ENCODE measurements at places on chromosomes 4 and X. TPM values are rescaled to one million over a fixed set of nuclear protein-coding genes. Genes with fewer than 3 reads are reported as not detected.

Gene PNMA6F
- not detected for total RNA-seq

Gene G3BP2
- total RNA-seq: 111 TPM

- no peak overlapping the region for H3K27ac ChIP-seq
- no peak overlapping the region for H3K4me3 ChIP-seq
- no peak for DNase-seq
- H3K36me3 ChIP-seq: peaks cover 2% of the 10 kb centered on the region
These were observed 44.3 kb downstream of the NELFA start for GRCh38 chr4:1964443-1964842.

GRCh38 chr4:42683393-42683792 lies 26.5 kb upstream of the ATP8A1 start:
- H3K36me3 ChIP-seq: no peaks in the 10 kb centered on the region
- DNase-seq: no peak
- H3K27me3 ChIP-seq: no peaks in the 10 kb centered on the region
- H3K4me1 ChIP-seq: no peaks in the 10 kb centered on the region

GRCh38 chr4:81538716-81539427 lies 67.2 kb upstream of the RASGEF1B start:
- no peak overlapping the region for H3K27ac ChIP-seq
- H3K27me3 ChIP-seq: no peaks in the 10 kb centered on the region
- no peaks in the 10 kb centered on the region for H3K4me1 ChIP-seq
- no peaks in the 10 kb centered on the region for H3K36me3 ChIP-seq

Gene S100G
- total RNA-seq: not detected

DNA sequence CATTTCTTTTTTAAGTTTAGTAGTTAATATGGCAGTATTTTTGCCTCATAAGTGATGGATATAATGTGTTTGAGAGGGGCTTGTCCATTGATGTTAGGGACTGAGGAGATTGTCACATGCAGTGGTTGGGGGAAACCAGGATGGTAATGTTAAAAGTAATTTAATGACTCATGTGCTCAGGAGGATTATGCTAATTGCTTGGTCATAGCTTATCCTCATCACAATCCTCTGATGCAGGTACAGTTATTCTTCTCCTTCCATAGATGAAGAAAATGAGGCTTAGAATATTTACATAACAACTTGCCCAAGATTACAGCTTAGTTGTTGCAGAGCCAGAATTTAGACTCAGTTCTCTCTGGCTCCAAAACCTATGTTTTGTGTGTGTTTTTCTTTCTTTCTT lies 94.4 kb upstream of the SCML1 start:
- H3K36me3 ChIP-seq: no peaks in the 10 kb centered on the region
- no peak overlapping the region for H3K27ac ChIP-seq
- no peak overlapping the region for H3K4me3 ChIP-seq
- H3K27me3 ChIP-seq: no peaks in the 10 kb centered on the region
- H3K4me1 ChIP-seq: no peaks in the 10 kb centered on the region

- DNase-seq: no peak
- no peaks in the 10 kb centered on the region for H3K4me1 ChIP-seq
- no peaks in the 10 kb centered on the region for H3K27me3 ChIP-seq
- H3K4me3 ChIP-seq: no peak overlapping the region
These were observed 41.9 kb downstream of the HELQ start for GRCh38 chr4:83413676-83414075.

GRCh38 chrX:46965125-46965758 lies 53.0 kb downstream of the JADE3 start:
- H3K27me3 ChIP-seq: peaks cover 3% of the 10 kb centered on the region
- no peak overlapping the region for H3K4me3 ChIP-seq
- peaks cover 4% of the 10 kb centered on the region for H3K4me1 ChIP-seq
- DNase-seq: no peak

Gene ENPP6
- 0.91 TPM for total RNA-seq

Gene MGST2
- 62.8 TPM for total RNA-seq

GRCh38 chr4:1714303-1715001 lies 2.3 kb upstream of the SLBP start:
- no peaks in the 10 kb centered on the region for H3K4me1 ChIP-seq
- H3K4me3 ChIP-seq: no peak overlapping the region
- no peaks in the 10 kb centered on the region for H3K36me3 ChIP-seq

GRCh38 chrX:73987166-73987565 lies 316.8 kb upstream of the ZCCHC13 start:
- H3K27ac ChIP-seq: no peak overlapping the region
- DNase-seq: no peak
- H3K36me3 ChIP-seq: no peaks in the 10 kb centered on the region
- H3K4me1 ChIP-seq: no peaks in the 10 kb centered on the region
- H3K27me3 ChIP-seq: no peaks in the 10 kb centered on the region
- H3K4me3 ChIP-seq: no peak overlapping the region

- no peaks in the 10 kb centered on the region for H3K4me1 ChIP-seq
- H3K27ac ChIP-seq: peak overlapping the region; percentile 68
- no peaks in the 10 kb centered on the region for H3K27me3 ChIP-seq
- no peak overlapping the region for H3K4me3 ChIP-seq
- no peaks in the 10 kb centered on the region for H3K36me3 ChIP-seq
- DNase-seq: peak; percentile 18
These were observed 30.7 kb downstream of the MSN start for GRCh38 chrX:65697915-65698796.

DNA sequence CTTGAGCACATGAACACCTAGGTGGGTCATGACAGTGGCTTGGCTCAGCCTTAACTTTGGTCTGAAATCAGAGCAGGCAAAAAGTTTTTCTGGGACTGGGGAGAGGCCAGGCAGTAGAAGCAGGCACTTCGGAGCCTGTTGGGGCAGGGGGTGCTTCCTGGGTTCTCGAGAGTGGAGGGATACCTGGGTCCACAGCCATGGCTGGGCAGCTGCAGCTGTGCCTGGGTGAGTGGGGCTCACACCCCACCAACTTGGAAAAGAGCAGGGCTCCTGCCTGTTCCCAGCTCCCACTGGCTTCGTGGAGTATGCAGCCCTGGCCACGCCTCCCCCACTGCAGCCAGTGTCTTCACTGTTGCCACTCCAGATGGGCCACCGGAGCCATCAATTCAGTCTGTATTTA lies 56.4 kb upstream of the NUDT6 start:
- H3K4me1 ChIP-seq: no peaks in the 10 kb centered on the region
- no peak overlapping the region for H3K4me3 ChIP-seq
- no peak overlapping the region for H3K27ac ChIP-seq
- DNase-seq: no peak

GRCh38 chr4:114019276-114019968 lies 40.0 kb upstream of the ARSJ start:
- H3K4me1 ChIP-seq: no peaks in the 10 kb centered on the region
- H3K27ac ChIP-seq: no peak overlapping the region
- DNase-seq: no peak
- H3K4me3 ChIP-seq: no peak overlapping the region

Gene NXF2
- total RNA-seq: not detected

- no peak overlapping the region for H3K4me3 ChIP-seq
- no peaks in the 10 kb centered on the region for H3K4me1 ChIP-seq
These were observed 109.1 kb downstream of the GPAT3 start for GRCh38 chr4:83644677-83645659.

Gene TAPT1
- 36.8 TPM for total RNA-seq

Gene DDX53
- total RNA-seq: not detected

GRCh38 chrX:148298737-148299136 lies 201.7 kb upstream of the AFF2 start:
- no peak overlapping the region for H3K27ac ChIP-seq
- no peak overlapping the region for H3K4me3 ChIP-seq
- DNase-seq: no peak
- no peaks in the 10 kb centered on the region for H3K36me3 ChIP-seq

GRCh38 chr4:154492288-154492687 lies 689 bp upstream of the DCHS2 start:
- H3K4me3 ChIP-seq: no peak overlapping the region
- no peak for DNase-seq
- H3K27me3 ChIP-seq: peaks cover 4% of the 10 kb centered on the region
- peaks cover 3% of the 10 kb centered on the region for H3K4me1 ChIP-seq

- no peaks in the 10 kb centered on the region for H3K27me3 ChIP-seq
- no peak for DNase-seq
- H3K36me3 ChIP-seq: no peaks in the 10 kb centered on the region
- H3K27ac ChIP-seq: no peak overlapping the region
These were observed 42.2 kb upstream of the SMIM10 start for GRCh38 chrX:134948333-134949241.

GRCh38 chr4:17580969-17581368 lies 4.0 kb downstream of the LAP3 start:
- H3K36me3 ChIP-seq: peaks cover 27% of the 10 kb centered on the region
- no peak overlapping the region for H3K4me3 ChIP-seq
- no peaks in the 10 kb centered on the region for H3K4me1 ChIP-seq
- no peak for DNase-seq
- H3K27ac ChIP-seq: no peak overlapping the region
- no peaks in the 10 kb centered on the region for H3K27me3 ChIP-seq

Gene ADAM29
- not detected for total RNA-seq

DNA sequence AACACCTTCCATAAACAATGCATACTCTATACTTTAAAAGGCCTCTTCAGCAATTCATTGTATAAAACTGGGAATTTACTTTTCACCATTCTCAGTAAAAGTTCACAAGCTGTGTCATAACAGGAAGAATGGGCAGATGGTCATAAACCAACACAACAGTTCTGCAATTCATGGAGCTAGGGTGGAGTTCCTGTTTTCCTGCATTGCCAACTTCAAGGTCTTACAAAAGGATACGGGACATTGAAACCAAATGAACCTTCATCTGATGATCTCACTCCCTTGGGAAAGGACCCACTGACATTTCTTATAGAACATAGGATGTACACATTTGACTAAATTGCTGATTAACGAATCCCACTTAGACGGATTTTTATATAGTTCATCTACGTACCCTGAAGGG lies 4.1 kb downstream of the KDR start:
- H3K4me1 ChIP-seq: no peaks in the 10 kb centered on the region
- peaks cover 6% of the 10 kb centered on the region for H3K27me3 ChIP-seq
- no peak overlapping the region for H3K4me3 ChIP-seq
- no peak overlapping the region for H3K27ac ChIP-seq

Gene ADGRG2
- total RNA-seq: 1.2 TPM

GRCh38 chr4:46844325-46844917 lies 64.6 kb downstream of the COX7B2 start:
- H3K4me1 ChIP-seq: no peaks in the 10 kb centered on the region
- H3K4me3 ChIP-seq: no peak overlapping the region
- no peaks in the 10 kb centered on the region for H3K36me3 ChIP-seq
- no peak overlapping the region for H3K27ac ChIP-seq

DNA sequence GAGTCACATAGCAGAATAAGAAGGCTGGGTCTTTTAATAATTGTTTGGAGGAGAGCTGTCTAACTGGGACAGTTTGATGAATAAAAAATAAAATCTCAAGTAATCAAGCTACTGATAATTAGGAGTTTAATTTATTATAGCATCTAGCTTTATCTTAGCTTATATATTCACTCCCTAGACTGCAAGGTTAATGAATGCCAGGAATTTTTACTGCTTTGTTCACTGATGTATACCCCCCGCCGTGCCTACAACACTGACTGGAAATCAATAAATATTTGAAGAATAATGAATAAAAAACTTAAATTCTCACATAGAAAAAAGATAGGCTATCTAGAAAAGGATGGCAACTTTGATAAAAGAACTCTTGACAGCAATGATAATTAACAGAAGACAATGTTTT lies 59.7 kb downstream of the IQCM start:
- no peak for DNase-seq
- no peaks in the 10 kb centered on the region for H3K4me1 ChIP-seq
- H3K36me3 ChIP-seq: no peaks in the 10 kb centered on the region
- no peak overlapping the region for H3K27ac ChIP-seq
- no peak overlapping the region for H3K4me3 ChIP-seq

DNA sequence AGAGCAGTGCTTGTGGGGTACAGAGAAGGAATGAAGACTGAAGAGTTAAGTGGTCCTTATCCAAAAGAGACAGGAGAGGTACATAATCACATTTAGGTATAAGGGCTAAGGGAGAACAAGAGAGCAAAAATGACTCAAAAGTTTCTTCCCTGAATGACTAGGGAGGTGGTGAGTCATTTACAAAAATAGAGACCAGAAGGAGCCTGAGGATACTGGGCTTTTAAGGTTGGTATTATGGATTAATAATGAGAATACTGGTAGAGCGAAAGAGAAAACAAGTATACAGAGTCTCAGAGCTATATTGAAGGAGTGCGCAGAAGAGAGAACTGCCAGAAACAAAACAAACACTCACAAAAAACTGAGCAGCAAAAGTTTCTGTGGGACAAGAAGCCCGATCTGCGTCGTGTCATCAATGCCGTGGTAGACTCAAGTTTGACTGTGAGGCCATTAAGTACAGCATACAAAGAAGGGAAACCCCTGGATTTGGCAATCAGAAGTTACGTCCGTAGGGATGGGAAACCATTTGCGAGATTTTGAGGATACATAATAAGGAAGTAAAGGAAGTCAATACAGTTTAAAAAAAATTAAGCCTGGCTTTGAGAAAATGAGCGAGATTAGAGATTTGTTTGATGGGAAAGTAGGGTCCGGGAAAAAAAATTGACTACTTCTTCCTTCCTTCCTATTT lies 129.1 kb upstream of the STIM2 start:
- H3K27me3 ChIP-seq: no peaks in the 10 kb centered on the region
- DNase-seq: no peak
- H3K4me3 ChIP-seq: no peak overlapping the region
- H3K36me3 ChIP-seq: no peaks in the 10 kb centered on the region

DNA sequence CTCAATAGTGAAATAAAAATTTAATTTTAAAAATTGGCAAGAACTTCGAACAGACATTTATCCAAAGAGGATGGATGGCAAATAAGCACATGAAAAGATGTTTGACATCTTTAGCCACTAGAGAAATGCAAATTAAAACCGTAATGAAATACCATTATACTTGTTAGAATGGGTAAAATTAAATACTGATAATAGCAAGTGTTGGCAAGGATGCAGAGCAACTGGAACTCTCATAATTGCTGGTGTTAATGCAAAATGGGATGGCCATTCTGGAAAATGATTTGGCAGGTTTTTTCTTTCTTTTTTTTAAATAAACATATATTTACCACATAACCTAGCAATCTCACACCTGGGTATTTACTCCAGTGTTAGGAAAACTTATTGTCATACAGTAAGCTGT lies 51.7 kb downstream of the HERC3 start:
- H3K36me3 ChIP-seq: no peaks in the 10 kb centered on the region
- H3K27me3 ChIP-seq: no peaks in the 10 kb centered on the region
- H3K27ac ChIP-seq: no peak overlapping the region
- no peak for DNase-seq

- no peaks in the 10 kb centered on the region for H3K4me1 ChIP-seq
- no peaks in the 10 kb centered on the region for H3K36me3 ChIP-seq
- H3K27me3 ChIP-seq: no peaks in the 10 kb centered on the region
- no peak overlapping the region for H3K27ac ChIP-seq
- no peak overlapping the region for H3K4me3 ChIP-seq
- no peak for DNase-seq
These were observed 110.9 kb downstream of the FBXW7 start for GRCh38 chr4:152424977-152425376.

GRCh38 chr4:111639876-111640275 lies 505.4 kb upstream of the FAM241A start:
- H3K36me3 ChIP-seq: no peaks in the 10 kb centered on the region
- no peaks in the 10 kb centered on the region for H3K27me3 ChIP-seq

- no peaks in the 10 kb centered on the region for H3K4me1 ChIP-seq
- H3K4me3 ChIP-seq: no peak overlapping the region
- H3K36me3 ChIP-seq: no peaks in the 10 kb centered on the region
These were observed 259.1 kb upstream of the NOCT start for GRCh38 chr4:138756519-138756918.
